Left ventricle myocardium superior (tissue), 1 donor: ENCODE measurements at places on chromosomes 2 and 18.

GRCh38 chr2:218721934-218722333, 11.3 kb downstream of the TTLL4 start:
- no peak for DNase-seq

DNA sequence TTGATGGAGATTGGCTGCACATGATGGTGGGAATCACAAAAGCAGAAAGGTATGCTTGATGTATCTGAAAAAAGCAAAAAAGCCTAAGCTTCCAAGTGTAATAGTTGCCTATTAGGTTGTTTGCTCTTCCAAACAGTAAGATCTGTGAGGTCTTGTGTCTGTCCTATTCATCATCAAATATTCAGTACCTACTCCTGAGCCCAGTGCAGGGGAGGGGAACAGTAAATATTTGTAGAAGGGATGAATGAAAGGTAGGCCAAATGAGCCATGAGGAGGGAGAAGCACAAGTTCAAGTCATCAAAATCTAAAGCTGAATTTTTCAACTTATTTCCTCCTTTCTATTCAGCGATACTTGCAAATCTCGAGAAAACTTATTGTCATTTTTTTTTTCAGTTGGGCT, 153.2 kb upstream of the ETAA1 start:
- DNase-seq: no peak

DNA sequence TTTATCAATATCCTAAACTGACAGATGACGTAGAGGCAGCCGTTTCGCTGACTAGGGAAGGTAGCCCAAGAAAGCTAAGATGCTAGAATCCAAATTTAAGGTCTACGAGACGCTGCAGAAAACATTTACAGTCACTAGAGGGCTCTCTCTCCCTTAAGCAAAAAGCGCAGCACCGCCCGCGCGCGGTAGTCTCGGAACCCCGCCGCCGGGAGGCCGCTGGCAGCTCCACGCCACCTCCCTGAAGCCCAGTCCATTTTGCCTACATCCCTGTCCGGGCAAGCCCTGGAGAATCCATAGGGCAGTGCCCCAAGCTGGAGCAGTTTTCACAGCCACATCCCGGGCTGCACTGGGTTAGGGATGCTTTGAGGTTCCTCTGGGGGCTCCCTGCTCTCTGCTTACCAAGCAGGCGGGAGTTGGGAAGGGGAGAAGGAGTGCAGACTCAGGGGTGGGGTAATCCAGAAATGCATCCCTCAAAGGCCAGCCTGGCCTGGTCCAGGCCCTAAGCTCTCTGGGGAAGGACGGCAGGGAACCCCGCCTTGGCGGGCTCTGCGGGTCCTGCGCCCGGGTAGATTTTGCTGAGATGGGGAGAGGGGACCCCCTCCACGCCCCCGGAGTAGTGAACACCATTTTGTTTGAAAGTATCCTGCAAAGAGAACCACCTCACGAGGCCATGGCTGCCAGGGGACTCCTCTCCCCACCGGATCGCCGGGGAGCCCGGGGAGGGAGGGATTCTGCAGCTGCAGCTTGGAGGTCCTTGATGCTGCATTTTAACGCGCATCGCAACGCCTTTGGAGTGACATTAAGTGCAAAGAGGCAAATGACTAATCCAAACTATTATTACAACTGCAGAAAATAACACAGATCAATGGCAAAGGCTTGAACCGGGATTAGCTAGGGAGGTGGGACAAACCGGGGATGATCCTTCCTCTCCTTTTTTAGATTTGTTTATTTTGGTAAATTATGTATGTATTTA, 1.3 kb upstream of the DPYSL5 start:
- peak; percentile 85 for DNase-seq

DNA sequence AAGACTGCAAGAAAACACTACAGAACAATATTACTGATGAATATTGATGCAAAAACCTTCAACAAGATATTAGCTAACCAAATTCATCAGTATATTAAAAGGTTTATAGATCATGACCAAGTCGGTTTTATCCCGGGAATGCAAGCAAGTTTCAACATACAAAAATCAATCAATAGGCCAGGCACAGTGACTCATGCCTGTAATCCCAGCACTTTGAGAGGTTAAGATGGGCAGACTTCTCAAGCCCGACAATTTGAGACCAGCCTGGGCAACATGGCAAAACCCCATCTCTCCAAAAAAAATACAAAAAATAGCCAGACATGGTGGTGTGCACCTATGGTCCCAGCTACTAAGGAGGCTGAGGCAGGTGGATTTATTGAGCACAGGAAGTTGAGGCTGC, 82.9 kb downstream of the FSIP2 start:
- no peak for DNase-seq

GRCh38 chr2:15748736-15749323, 157.2 kb downstream of the DDX1 start:
- no peak for DNase-seq

GRCh38 chr2:28406276-28407096, 13.8 kb downstream of the FOSL2 start:
- DNase-seq: peak; percentile 57

- DNase-seq: no peak
Observed at GRCh38 chr2:74471332-74472065, 981 bp downstream of the MRPL53 start.

DNA sequence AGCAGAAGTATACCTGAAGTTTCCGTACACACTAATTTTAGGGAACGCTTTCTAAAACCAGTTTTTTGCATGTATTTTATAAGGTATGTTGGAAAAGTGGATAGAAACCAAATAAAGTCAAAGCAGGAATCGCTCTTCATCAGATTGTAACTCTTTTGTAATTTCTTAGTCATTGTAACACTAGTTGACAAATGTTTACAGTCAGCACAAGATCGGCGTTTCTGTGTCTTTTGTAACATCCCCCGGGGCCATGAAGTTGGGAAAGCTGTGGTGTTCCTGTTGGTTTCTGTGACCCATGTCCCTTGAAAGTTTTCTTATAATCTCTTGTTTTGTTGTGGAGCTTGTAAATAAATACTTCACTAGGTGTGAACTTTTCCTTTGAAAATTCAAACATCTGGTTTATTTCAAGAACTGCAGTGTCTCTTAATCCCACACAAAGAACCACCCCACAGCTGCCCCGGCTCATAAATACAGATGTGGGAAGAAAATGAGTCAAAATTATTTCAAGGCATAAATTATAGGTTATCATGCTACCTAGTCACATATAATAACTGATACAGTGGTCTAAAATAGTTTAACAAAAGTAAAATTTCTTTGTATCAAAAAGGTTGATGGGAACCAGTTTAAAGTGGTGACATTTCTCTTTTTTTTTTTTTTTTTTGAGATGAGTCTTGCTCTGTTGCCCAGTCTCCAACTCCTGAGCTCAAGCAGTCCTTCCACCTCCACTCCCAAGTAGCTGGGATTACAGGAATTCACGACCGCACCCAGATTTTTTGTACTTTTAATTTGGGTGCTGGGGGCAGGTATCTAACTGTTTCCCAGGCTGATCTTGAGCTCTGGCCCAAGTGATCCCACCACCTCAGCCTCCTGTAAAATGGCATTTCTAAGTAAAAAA, 751 bp upstream of the NMI start:
- no peak for DNase-seq

- peak; percentile 44 for DNase-seq
Observed at GRCh38 chr2:101435001-101435862, 39.7 kb downstream of the RFX8 start.

GRCh38 chr2:215973954-215974699, 39.2 kb downstream of the MREG start:
- no peak for DNase-seq

DNA sequence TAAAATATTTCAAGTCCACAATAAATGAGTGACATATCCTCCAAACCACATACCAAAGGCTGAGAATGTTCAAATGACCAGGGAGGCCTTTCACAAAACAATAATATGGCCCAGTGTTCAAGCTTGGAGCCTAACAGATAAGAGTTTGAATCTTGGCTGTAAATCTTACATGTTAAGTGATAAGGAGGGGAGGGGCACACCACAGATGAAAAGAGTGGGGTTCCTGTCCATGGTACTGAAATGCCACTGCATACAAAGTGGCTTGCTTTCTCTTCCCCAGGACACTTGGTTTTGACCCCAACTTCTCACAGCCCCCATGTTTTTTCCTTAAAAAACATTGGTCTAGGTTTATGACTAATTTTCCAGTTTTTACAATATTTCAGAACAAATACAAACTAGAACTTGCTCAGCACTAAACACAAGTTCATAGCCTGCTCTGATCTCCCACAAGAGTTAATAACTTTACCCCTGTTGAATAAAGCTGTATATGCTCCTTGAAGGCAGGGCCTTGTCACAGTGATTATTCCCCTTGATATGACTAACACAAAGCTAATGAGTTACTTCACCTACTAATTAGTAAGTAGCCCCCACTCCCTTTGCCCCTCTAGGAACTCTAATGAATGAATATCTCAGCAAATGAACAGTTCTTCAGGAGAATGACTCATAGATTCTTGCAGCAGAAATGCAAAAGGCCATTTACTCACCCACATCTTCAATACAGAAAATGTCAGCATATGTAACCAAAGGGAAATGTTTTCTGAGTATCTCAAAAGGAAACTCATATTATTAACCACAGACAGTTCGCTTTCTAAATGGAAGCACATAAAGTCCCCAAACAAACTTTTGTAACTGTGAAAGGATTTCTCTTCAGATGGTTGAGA, 142.2 kb downstream of the SATB2 start:
- no peak for DNase-seq
